ENCODE measurements at places on chromosomes 16 and 17. TPM values are rescaled to one million over a fixed set of nuclear protein-coding genes. Genes with fewer than 3 reads are reported as not detected.

DNA sequence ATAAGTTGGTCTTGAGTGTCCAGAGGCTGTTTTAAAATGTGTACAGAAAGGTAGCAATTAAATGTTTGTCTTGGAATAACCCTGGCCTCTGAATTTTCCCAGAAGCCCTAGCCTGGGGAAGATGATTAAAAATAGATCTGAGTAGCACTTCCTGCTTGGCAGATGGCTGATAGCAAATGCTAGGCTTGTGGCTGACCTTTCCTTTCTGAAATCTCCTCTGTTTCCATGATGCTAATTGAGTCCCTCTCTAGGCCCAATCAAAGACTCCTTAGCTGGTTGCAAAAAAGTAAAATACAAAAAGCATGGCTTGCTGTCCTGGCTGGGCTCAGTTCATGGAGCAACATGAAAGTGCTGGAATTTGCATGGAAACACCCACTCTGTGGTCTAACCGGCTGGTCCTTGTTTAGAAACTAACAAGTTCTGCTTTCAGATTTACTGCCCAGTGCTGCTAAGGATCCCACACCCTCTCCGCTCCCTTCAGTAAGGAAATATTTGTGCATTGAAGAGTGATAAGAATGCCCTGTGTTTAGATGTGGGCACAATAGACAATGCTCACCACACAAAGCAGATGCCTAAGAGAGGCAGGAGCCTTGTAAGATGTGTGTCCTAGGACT lies 40.8 kb downstream of the YPEL2 start:
- no peaks in the 10 kb centered on the region for H3K27me3 ChIP-seq
- no peaks in the 10 kb centered on the region for H3K36me3 ChIP-seq
- DNase-seq, result no peak
- H3K4me1 ChIP-seq, result peaks cover 64% of the 10 kb centered on the region
- H3K4me3 ChIP-seq, result no peak overlapping the region
- no peak overlapping the region for H3K27ac ChIP-seq

- peaks cover 100% of the 10 kb centered on the region for H3K27me3 ChIP-seq
- peaks cover 27% of the 10 kb centered on the region for H3K4me1 ChIP-seq
- peak overlapping the region; percentile 26 for H3K4me3 ChIP-seq
- H3K36me3 ChIP-seq, result no peaks in the 10 kb centered on the region
Observed at GRCh38 chr17:37742762-37743611, 1.9 kb downstream of the HNF1B start.

GRCh38 chr16:17571499-17572093 lies 100.8 kb upstream of the XYLT1 start:
- peaks cover 8% of the 10 kb centered on the region for H3K4me1 ChIP-seq
- no peak overlapping the region for H3K4me3 ChIP-seq
- no peaks in the 10 kb centered on the region for H3K36me3 ChIP-seq
- no peaks in the 10 kb centered on the region for H3K27me3 ChIP-seq
- H3K27ac ChIP-seq, result no peak overlapping the region

DNA sequence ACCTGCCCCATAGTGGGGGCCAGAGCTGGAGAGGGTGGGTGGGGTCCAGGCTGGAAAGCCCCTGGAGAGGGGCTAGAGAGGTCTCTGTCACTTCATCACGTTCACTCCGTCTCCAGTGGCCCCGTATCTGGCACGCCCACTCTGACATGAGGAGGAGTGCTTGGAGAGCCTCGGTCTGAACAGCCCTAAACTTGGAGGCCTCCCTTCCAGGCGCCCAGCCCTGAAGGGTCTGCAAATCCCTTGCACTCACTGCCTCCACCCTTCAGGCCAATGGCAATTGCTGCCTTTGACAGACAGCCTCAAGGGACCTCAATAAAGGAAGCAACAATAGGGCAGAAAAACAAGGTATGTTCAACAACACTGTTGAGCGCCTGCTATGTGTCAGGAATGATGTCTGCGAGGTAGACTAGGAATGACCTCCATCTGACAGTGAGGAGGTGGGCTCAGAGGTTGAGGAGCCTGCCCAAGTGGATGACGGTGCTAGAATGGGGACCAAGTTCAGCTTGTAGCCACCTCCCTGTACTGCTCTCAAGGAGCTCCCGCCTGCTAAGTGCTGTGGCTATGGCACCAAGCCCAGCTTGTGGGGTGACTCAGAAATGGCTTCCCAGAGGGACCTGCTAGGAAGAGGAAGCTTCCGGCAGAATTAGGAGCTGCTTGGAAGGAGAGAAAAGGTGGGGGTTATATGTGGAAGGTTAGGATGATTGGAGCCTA lies 2.9 kb upstream of the EPX start:
- no peak overlapping the region for H3K27ac ChIP-seq
- no peak for DNase-seq
- no peak overlapping the region for H3K4me3 ChIP-seq
- H3K36me3 ChIP-seq, result no peaks in the 10 kb centered on the region
- no peaks in the 10 kb centered on the region for H3K4me1 ChIP-seq
- H3K27me3 ChIP-seq, result peaks cover 5% of the 10 kb centered on the region

DNA sequence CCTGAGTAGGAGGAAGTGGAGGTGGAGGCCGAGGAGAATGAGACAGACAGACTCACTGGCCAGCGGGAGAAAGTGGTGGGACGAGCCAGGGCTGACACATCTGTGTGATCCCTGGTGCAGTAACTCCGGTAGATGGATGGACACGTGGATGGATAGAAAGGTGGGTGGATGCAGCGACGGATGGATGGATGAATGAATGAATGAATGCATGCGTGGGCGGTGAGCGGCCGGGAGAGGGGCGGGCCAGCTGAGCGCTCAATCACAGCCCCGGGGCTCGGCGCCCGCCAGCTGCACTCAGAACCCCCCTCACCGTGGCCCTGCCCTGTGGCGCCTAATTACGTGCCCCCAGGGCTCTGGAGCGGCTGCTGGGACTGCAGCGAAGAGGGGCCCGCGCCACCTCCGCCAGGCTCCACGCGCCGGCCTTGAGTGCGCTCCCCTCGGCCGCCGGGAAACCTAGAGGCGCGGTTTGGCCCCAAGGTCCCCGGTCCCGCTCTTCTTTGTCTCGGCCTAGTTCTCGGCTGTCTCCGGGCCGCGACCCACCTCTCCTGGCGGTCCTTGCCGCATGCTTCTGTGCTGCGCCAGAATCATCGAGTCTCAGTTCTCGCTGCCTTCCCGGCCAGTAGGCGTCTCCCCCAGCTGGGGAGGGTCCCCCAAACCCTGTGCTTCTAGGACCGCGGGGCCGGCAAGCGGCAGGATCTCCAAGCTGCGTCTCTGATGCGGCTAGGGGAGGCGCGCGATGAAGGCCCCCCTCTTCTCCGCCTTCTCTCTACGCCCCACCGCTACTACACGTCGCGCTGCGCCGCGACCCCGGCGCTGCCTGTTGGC lies 41.0 kb downstream of the RAI1 start:
- H3K27ac ChIP-seq, result no peak overlapping the region
- peak overlapping the region; percentile 74 for H3K4me3 ChIP-seq
- DNase-seq, result peak; percentile 71
- H3K4me1 ChIP-seq, result peaks cover 25% of the 10 kb centered on the region
- no peaks in the 10 kb centered on the region for H3K36me3 ChIP-seq

GRCh38 chr17:27585153-27585681 lies 45.8 kb upstream of the LGALS9 start:
- no peak overlapping the region for H3K4me3 ChIP-seq
- H3K27me3 ChIP-seq, result no peaks in the 10 kb centered on the region
- no peaks in the 10 kb centered on the region for H3K36me3 ChIP-seq
- no peaks in the 10 kb centered on the region for H3K4me1 ChIP-seq

- no peaks in the 10 kb centered on the region for H3K27me3 ChIP-seq
- H3K4me1 ChIP-seq, result peaks cover 14% of the 10 kb centered on the region
- no peak for DNase-seq
- H3K36me3 ChIP-seq, result no peaks in the 10 kb centered on the region
- no peak overlapping the region for H3K27ac ChIP-seq
Observed at GRCh38 chr17:27579304-27579703, 51.7 kb upstream of the LGALS9 start.

DNA sequence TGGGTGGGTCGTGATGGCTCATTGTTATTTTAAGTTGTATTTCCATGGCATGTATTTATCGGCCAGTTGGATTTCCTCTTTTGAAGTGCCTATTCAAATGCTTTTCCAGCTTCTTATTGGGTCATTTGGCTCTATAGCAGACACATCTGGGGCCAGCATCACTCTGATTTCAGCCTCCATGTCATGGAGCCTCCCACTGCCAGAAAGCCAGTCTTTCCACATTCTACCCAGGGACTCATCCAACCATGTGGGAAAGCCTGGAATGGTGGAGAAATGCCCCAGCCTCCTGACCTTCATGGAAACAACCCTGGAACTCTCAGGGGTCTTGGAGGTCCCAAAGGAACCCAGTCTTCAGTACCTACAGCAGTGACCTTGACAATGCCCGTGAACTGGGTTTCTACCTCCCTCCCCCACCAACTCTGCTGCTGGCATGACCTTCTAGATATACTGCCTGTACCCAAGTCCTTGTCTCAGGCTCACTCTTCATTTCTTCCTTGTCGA lies 33.8 kb upstream of the ADGRG1 start:
- no peaks in the 10 kb centered on the region for H3K4me1 ChIP-seq
- DNase-seq, result no peak
- H3K4me3 ChIP-seq, result no peak overlapping the region
- H3K27ac ChIP-seq, result no peak overlapping the region

- peaks cover 37% of the 10 kb centered on the region for H3K4me1 ChIP-seq
- peak overlapping the region; percentile 78 for H3K4me3 ChIP-seq
- H3K27ac ChIP-seq, result no peak overlapping the region
- H3K36me3 ChIP-seq, result no peaks in the 10 kb centered on the region
- DNase-seq, result peak; percentile 54
Observed at GRCh38 chr17:50148226-50149090, 2.0 kb downstream of the PPP1R9B start.

DNA sequence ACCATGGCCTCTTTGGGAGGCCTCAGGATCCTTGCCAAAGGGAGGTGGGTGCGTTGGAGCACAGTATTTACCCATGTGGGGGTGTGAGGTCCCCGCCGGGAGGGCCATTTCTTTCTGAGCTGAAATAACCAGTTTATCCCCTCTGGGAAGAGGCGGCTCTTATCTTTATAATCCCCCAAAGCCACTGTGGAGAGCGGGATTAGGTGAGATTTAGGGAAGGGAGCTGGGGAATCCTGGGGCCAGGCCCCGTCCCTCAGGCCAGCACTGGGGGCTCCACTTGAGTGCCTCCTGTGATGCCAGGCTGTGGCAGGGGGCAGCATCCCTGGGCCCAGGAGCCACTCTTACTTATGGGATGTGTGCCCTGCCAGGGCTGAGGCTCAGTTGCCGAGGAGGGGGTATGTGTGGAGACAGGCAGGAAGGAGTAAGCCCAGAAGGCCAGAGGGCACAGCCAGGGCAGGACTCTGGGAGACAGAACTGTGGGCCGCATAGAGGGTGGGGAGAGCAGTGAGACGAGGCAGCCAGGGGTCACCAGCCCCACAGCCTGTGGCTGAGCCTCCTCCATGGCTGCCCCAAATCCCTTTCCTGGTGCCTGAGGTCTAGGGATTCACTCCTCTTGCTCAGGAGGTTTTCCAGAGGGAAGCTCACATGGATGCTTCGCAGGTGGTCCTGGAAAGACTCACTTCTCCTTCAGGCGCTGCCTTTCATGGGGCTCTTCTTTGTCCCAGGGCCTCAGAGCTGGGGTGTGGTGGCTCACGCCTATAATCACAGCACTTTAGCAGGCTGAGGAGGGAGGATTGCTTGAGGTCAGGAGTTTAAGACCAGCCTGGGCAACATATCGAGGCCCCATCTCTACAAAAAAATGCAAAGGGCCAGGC lies 25.0 kb downstream of the TMEM94 start:
- no peaks in the 10 kb centered on the region for H3K27me3 ChIP-seq
- no peak overlapping the region for H3K4me3 ChIP-seq
- peaks cover 39% of the 10 kb centered on the region for H3K4me1 ChIP-seq
- H3K27ac ChIP-seq, result peak overlapping the region; percentile 77
- DNase-seq, result peak; percentile 72
- no peaks in the 10 kb centered on the region for H3K36me3 ChIP-seq

- H3K27ac ChIP-seq, result no peak overlapping the region
- no peaks in the 10 kb centered on the region for H3K4me1 ChIP-seq
- no peaks in the 10 kb centered on the region for H3K36me3 ChIP-seq
- no peak for DNase-seq
- no peak overlapping the region for H3K4me3 ChIP-seq
Observed at GRCh38 chr16:81831722-81832126, 52.6 kb downstream of the PLCG2 start.

Gene FBXO39
- not detected for total RNA-seq

Gene TUBD1
- 15.5 TPM for total RNA-seq

Gene RIPOR1
- total RNA-seq, result 8.7 TPM

Gene EVPL
- not detected for total RNA-seq

Gene CDH16
- not detected for total RNA-seq
